ENCODE measurements at places on chromosomes 1 and 21. TPM values are rescaled to one million over a fixed set of nuclear protein-coding genes. Genes with fewer than 3 reads are reported as not detected.
A peak's percentile ranks its signal among the peaks of the same experiment; 100 is the strongest.

NTMT2 gene
- total RNA-seq, result not detected

- no peak for DNase-seq
Observed at GRCh38 chr1:207744000-207744534, 7.8 kb upstream of the CD46 start.

- no peak for DNase-seq
Observed at GRCh38 chr1:99525331-99525730, 120.6 kb upstream of the PALMD start.

DNA sequence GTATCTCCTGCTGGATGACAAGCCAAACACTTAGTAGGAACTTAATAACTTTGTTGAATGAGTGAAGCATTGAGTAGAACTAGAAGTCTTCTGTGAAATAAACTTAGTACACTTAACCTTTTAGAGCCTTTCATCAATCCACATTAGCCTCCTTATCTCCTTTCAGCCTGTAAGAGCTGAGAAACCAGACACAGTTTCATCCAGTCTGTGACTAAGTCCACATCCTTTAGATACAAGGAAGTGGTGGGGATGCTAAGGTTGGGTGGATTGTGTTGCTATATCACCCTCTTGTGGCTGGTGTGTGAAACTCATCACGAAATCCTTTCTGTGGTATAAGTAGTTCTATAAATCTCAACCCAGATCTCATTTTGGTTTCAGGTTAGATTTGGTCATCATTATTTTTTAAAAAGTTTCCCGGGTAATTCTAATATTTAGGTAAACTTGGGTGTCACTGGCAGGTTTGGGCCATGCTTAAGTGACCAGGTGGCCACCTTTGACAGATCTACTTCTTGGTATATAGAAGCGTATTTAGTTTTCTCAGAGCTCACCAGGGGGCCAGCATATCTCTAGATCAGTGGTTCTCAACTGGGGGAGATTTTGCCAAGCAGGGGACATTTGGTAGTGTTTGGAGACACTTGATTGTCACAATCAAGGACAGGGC, 27.8 kb upstream of the CD84 start:
- peak; percentile 83 for DNase-seq

DNA sequence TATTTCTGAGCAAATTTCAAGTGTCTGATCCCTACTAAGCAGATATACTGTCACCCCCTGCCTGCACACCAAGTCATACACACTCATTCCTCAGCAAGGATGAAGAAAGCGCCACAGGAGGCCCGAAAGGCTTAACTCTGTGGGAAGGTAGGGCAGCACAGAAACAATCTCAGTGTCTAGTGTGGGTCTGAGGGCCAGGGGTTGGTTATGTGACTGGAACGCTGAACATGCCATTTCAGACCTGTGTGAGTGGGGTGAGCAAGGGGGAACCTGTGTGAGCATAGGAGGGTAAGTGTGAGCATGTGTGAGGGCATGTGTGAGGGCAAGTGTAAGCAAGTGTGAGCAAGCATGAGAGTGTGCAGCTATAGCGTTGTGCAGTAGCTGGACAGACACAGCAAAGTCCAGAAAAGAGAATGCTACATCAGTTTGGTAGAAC, 6.2 kb downstream of the ITPKB start:
- DNase-seq, result no peak

DNA sequence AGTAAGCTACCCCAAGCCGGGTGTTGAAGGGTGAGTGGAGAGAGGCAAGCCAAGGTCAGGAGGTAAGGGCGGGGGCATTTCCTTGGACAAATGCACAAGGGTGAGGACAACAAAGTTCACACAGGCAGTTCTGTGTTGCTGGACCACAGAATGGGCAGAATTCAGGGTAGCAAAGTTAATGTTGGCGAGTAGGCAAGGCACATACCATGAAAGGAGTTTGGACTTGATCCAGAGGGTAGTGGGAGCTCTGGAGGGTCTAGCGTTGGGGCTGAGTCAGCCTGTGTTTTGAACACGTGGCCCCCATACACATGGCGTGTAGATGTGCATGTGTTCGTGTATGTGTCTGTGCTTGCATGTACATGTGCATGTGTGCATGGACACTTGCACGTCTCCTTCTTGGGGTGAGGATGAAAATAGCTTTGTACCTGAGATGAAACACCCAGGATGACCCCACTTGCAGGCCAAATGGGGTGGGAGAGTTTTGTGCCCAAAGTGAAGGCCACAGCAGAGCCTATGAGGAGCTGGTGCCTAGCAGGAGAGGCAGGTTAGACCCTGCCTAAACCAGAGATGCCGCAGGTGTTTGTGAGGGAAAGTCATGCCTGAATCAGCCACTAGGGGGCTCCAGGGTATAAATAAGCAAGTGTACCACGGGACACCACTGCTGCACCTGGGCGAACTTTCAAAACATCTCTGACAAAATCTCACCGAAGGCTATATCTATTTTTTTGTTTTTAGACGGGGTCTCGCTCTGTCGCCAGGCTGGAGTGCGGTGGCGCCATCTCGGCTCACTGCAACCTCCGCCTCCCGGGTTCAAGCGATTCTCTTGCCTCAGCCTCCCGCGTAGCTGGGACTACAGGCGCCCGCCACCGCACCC, 21.8 kb downstream of the SLC27A3 start:
- DNase-seq, result peak; percentile 77

GRCh38 chr1:242132121-242132817, 133.4 kb upstream of the MAP1LC3C start:
- no peak for DNase-seq

GRCh38 chr1:65845535-65846060, 52.9 kb downstream of the PDE4B start:
- DNase-seq, result no peak

ADAMTS1 gene
- total RNA-seq, result 75.1 TPM

DNA sequence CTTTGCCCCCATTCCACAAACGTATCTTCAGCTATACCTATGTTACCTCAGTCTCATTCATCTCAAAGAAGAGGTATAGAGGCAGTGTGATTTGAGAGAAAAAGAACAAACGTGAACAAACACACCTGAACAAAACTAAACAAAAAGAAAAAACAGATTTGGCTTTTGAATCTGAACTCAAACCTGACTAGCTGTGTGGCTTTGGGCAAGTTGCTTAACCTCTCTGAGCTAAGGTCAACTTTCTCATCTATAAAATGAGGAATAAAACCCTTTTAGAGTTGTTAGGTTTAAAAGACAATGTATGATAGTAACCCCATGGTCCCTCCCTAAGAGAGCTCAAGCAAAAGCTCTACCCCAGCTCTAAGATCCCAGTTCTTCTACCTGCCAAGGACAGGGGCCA, 73.5 kb downstream of the ZNF648 start:
- DNase-seq, result no peak

- no peak for DNase-seq
Observed at GRCh38 chr1:204545202-204545601, 29.0 kb downstream of the MDM4 start.

DNA sequence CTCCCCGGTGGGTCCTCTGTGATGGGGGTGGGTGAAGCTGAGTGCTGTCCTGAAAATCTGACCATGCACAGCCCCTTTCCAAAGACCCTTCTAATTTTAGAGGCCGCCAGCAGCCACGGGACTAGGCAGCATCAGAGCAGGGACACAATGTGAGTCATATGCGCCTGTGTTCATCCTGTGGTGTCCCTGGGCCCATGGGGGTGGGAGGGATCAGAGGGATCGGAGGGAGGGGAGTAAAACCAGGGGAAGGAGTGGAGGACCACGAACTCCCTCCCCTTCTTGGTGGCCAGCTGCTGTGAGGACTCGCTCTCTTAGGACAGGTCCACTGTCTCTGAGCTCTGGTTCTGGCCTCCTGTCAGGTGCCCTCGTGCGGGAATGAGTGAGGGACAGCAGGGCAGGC, 61.5 kb downstream of the ADARB1 start:
- DNase-seq, result no peak

DNA sequence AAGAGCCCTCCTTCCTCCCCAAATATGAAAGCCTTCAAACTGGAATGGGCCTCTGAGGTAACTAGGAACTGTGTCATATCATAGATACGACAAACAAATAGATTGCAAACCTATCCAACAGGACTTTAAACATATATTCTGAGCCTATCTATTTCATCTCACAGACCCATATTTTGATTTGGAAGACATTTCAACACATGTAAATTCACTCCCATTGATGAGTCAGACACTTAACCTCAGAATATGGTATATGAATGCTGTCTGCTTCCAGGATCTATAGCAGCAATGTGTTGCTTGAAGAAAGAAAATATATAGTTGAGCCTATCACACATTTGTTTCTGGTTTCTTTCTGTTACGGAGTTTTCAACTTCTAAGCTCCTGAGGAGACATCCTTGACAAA, 221.9 kb upstream of the SAMSN1 start:
- DNase-seq, result no peak

DNA sequence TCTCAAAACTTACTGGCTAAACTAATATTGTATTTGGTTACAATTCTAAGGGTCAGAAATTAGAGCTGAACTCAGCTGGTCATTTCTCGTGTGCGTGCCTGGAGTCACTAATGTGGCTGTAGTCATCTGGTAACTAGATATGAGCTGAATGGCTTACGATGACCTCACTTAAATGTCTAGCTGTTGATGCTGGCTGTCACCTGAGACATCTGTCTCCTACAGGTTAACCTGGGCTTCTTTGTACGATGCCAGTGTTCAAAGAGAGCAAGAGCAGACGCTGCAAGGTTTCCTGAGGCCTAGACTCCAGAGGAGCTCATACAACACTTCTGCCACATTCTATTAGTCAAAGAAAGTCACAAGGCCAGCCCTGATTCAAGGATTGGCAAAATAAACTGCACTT, 17.1 kb upstream of the ALG6 start:
- DNase-seq, result no peak

DNA sequence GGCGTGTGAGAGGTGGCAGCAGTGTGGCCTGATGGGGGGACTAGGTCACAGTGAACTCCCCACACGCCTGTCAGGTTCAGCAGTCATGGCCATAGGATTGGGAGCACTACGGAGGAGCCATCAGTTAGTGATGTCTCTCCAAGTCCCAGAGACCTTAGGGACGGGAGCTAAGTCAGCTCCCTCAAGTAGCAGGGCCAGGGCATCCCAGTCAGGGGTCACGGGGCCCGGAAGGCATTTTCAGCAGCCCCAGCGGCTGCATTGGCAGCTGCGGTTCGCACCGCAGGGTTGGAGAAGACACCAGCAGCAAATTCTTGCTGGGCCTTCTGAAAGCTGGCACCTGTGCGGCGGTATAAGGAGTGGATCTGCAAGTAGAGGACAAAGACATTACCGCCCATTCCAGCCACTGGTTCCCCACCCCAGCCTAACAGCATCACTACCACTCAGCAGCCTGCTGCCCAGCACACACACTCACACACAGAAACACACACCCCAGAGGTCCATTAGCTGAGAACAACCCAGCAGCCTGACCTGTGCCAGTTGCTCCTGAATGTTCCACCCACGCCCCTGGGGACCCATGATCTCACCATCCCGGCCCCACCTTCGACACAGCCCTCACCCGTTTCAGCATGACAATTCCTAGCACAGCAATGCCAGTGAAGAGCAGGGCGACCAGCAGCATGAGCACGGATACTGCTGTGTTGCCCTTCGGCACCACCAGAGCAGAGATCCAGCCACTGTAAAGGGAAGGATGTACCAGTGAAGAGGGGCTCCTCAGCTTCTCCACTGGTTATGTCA, 972 bp upstream of the ENTREP3 start:
- DNase-seq, result no peak

Measured in G401 (cell line).